ENCODE measurements at places on chromosomes 16 and 17.

DNA sequence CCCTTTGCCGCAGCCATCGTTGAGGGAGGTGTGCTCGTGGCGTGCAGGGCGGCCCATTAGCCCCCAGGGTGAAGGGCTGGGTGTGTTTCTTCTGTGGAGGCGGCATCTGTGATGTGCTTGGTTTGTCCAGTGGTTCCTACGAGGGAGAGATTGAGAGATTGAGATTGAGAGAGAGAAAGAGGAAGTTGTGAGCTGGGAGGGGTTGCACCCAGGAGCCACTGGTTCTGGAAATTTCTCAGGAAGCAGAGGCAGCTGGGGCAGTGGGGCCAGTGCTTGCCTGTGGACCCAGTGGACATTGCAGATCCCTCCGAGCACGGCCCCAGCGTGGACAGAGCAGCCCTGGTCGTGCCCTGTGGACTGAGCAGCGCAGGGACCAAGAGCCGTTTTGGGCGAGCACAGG, 72.0 kb upstream of the ZNF750 start:
- no peak for DNase-seq

GRCh38 chr16:31071861-31072260, 2.2 kb downstream of the ZNF668 start:
- no peak for DNase-seq

DNA sequence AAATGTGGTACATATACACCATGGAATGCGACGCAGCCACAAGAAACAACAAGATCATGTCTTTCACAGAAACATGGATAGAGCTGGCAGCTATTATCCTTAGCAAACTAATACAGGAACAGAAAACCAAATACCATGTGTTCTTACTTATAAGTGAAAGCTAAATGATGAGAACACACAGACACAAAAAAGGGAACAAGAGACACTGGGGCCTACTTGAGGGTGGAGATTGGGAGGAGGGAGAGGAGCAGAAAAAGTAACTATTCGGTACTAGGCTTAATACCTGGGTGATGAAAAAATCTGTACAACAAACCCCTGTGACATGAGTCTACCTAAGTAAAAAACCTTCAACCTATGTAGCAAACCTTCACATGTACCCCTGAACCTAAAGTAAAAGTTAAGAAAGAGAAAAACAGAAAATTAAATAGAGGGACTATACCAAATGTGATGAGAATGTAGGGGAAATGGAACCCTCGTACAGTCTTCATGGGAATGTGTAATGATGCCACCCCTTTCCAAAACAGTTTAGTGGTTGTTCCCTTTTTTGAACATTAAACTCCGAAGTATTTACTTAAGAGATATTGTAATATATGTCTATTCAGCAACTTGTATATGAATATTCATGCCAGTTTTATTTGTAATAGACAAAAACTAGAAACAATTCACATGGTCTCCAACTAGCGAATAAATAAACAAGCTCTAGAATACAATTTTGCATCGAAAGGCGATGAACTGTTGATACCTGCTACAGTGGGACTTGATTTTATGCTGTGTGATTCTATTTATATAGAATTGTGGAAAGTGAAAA, 33.9 kb downstream of the AHSP start:
- no peak for DNase-seq

- no peak for DNase-seq
Measured at GRCh38 chr16:22915003-22915402, 101.0 kb downstream of the HS3ST2 start.

DNA sequence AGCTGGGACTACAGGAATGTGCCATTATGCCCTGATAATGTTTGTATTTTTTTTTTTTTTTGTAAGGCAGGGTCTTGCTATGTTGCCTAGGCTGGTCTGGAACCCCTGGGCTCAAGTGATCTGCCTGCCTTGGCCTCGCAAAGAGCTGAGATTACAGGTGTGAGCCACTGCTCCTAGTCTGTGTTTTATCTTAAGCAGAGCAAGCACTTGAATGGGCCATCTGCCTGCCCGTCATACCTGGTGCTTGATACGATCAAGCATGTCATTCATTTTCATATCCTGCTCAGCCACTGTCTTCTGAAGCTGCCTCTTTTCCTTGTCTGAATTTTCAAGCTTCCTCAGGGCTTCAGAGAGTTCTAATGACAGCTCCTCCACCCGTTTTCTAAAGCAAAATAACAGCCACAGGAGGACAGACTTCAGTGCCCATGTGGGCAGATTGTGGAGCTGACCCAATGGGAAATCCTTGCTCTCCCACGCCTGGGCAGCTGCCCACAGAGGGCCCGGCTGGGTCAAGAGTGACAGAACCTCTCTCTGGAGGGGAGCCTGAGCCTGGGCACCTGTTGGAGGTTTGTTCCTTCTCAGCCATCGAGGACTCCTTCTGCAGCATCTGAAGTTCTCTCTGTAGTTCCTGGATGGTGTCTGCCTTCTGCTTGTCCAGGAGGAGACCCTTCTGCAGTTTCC, 36.5 kb downstream of the DHX38 start:
- DNase-seq: no peak

All from stimulated activated CD8-positive, alpha-beta memory T cell treated with anti-CD3 and anti-CD28 coated beads, Interleukin-7, amount 100 ng/mL, for 48 hours (primary cell).